GM12891 (cell line): ENCODE measurements at places on chromosomes 2 and 18.

DNA sequence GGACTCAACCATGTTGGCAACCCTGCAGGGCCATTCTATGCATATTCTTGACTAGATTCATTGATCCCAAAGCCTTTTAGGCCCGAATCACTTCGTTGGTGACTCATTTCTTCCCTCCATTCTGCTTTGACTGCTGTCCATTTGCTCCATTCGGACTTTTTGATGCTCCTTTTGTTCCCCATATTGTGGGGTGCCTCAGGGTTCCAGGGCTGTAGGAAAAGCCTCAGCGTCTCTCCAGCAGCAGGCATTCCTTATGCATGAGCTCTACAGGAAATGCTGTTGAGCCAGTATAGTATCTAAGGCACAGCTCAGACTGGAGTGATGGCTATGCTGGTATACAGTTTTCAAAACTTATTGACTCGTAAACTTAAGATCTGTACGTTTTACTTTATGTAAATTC lies 292.6 kb downstream of the PRKCE start:
- DNase-seq = no peak

- no peak for DNase-seq
Measured at GRCh38 chr2:152171718-152172117, 3.8 kb downstream of the STAM2 start.

DNA sequence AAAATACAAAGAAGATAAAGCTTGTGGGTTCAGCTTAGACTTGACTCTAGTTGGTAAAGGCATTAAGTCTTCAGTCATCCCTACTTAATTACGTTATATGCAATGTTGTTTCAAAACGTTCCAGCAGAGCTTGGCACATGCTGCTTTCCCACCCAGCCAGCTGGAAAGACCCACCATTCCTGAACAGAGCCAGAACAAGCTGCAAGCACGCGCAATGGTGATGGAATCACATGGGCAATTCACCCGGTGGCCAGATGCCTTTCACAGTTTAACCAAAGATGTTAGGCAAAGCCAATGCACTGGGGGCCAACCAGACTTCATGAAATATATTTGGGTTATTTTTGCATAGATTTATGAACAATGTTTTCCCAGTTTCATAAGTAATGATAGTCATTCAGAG lies 123.4 kb upstream of the CDH20 start:
- no peak for DNase-seq

DNA sequence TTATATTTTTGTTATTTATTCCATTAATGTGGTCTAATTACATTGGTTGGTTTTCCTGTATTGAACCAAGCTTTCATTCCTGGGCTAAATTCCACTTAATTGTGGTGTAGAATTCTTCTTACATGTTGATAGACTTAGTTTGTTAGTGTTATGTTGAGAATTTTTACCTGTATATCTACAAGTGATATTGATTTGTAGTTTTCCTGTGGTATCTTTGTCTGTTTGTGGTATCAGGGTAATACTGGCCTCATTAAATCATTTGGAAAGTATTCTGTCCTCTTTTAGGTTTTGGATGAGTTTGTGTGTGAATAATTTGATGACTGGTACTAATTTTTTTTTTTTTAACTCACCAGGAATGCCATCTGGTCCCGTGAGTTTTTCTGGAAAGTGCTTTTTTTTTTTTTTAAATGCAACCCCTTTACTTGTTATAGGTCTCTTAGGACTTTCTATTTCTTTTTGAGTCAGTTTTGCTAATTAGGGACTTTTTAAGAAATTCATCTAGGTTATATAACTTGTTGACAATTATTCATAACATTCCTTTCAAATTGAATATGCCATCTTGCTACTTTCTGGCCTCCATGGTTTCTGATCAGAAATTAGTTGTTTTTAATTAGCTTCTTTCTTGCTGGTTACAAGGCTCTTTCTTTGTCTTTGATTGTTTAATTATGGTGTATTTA lies 232.8 kb downstream of the CCDC85A start:
- no peak for DNase-seq

DNA sequence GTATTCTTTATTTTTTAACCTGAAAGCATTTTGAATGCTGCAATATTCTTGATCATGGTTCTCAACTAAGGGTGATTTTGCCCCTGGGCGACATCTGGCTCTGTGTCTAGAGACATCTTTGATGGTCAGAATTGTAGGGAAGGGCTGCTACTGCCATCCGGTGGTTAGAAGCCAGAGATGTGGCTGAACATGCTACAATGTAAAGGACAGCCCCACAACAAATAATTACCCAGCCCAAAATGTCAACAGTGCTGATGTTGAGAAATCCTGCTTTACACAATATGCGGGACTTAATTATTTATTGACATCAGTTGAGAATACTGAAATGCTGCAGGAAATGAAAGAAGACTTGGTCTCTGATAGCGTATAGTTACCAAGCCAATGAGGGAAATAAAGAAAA lies 37.5 kb upstream of the SERPINB2 start:
- no peak for DNase-seq

DNA sequence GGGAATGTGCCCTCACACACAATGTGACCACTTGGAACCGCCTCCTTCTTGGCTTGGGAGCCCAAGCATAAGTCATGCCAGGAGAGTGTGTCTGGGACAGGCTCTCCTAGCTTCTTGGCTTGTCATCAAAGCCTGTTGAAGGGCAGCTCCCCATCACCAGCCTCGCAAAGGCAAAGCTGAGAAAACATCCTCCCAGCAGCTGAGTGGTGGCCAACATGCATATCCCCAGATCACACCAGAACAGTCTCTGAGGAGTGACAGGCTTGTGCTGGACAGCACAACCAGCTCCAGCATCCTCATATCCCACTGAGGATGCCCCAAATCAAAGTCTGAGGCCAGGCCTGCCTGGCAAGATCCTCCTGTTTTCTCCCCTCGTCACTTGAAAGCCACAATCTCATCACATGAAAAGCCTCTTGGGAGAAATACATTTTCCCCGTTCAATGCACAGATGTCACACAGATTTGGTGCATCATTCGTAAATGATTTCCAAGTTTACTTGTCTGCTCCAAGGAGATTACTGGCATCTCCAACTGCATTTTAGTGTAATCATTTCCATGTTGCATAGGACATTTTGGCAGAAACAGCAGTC lies 269.3 kb downstream of the TTC32 start:
- no peak for DNase-seq

DNA sequence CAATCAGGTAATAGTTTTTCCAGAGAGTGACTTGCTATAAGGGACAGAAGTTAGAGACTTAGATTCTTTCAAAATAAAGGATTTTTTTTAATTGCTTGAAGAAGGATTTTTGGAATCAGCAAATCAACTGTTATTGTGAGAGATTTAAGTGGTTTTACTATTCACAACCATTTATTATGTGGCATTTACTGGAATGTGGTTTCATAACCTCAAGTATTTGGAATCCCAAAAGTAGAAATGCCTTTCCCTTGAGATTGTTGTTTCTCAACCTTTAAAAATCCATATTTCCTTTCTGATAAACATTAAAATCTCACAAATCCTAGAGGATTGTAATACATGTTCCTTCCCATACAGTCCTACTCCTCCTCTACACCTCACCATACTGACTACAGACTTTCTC lies 5.0 kb downstream of the TANK start:
- no peak for DNase-seq

- no peak for DNase-seq
Measured at GRCh38 chr2:178870703-178871102, 63.5 kb upstream of the TTN start.

GRCh38 chr18:54906331-54907185 lies 52.7 kb downstream of the CCDC68 start:
- DNase-seq = no peak

- DNase-seq = peak; percentile 37
Measured at GRCh38 chr18:35386600-35387100, 9.5 kb upstream of the ZNF396 start.

DNA sequence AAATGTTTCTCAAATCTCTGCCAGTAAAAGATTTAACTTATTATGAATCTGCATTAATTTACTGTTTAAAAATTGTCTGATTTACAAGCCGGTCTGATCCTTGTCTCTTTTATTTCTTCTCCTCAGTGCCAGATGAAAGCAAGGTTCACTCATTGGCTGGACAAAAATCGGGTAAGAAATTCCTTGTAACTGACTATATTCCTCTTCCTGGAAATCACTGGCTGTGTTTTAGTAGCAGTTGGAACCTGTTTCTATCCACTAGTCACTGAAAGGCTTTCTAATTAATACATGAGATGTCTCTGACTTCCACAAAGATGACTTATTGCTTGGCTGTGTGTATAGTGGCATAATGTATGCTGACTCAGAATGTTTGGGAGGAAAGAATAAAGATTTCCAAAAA lies 436.6 kb upstream of the NRP2 start:
- no peak for DNase-seq

DNA sequence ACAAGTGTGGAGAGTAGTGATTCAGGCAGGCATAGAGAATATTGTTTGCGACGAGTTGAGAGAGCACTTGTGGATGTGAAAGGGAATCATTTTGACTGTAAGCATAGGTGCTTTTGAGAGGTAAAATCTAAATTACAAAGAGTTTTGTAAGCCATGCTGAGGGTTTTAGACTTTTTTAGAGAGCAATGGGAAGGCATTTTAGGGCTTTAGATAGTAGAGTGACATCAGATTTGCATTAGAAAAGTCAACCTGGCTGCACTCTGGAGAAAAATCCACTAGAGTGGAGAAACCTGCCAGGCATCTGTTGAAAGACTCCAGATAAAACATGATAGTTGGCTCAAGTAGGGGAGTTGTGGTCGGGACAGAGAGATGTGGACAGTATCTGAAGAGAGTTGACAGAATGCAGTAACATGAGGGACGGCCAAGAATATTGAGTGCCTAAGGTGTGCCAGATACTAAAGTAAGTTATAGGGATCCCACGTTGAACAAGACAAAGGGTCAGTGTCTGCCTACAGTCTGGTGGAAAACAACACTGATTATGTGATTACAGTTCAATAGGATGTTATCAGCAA lies 91.7 kb upstream of the MYO3B start:
- no peak for DNase-seq

DNA sequence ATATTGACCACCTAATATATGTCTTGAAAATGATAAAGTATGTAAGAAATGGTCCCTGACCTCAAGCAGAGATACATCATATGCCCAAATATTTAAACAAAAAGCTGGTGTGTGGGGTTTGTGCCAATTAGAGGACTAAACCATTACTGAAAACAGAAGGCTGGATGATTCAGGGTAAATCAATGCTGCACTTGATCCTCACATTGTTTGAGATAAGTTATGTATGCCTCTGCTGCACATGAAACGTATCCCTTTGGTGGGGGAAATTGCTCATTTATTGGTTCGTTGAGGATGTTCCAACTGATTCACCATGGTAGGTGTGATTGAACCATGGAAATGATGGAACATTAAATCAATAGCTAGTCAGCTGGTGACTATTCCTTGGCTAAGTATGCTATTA lies 24.7 kb upstream of the DARS1 start:
- no peak for DNase-seq

- no peak for DNase-seq
Measured at GRCh38 chr2:74540291-74540690, 10.6 kb downstream of the HTRA2 start.

- no peak for DNase-seq
Measured at GRCh38 chr2:157501026-157501425, 57.1 kb upstream of the CYTIP start.
